Mesothelial cell of epicardium (in vitro differentiated cells): ENCODE measurements at places on chromosomes 6 and 20.

DNA sequence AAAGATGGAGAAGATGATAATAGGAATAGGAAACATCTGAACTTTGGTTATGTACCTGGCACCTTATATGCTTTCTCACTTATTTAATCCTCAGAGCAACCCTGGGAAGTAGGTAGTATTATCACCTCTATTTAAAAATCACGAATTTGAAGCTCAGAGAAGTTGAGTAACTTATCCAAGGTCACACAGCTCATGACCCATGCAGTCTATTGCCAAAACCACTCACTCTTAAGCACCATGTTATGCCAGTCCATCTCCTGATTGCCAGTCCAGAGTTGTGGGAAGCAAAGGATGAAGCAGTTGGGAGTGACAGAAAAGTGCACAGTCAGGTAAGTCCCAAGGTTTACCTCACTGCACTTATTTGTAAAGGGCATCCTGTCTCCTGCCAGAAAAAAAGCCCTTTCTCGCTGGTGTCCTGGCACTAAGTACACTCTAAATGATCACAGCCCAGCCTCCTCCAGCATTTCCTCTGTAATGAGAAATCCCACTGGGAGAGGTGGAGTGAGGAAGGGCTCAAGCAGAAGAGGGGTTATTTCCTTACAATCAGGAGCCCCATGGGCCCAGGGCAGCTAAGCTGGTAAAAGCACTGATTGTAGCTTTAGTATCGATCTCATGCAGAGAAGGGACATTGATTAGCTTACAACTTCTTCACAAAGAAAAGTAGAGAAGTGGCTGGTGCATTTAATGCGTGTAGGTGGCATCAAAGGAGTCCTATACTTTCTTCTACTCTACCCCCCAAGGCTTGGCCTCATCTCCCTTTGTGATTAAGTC lies 21.3 kb upstream of the SCGN start:
- no peak for DNase-seq

DNA sequence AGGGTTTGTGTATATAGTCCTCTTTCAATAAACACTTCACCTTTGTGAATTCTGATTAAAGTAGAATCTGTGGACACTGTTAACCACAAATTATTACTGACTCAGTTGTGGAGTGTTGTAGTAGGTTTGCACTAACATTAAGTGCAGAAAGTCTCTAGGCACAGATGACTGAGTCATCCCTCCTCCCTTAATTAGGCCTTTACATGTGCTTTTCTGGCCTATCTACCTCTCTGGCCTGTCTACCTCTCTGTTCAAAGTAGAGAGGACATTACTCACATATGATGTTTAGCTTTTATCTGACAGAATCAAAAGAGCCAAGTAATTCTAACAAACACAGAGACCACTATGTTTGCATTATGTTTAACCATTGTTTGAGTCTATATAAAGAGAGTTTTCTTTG lies 783.0 kb downstream of the TENT5A start:
- DNase-seq: no peak

DNA sequence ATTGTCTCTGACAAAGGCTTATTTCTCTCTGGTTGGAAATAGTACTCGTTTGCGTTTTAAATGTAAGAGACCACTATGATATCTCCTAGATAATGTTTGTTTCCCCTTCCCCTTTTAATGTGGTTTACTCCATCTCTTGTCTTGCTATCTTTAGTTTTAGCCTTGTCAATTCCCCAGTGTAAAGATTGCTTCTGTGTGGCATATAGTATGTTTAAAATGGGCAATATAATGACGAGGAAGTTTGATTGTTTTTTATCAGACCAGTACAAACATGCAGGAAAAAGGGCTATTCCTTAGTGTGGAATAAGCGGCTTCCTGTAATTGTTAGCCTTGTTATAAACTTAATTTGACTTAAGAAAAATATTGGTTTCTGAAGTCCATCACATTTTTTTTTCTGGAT lies 3.1 kb downstream of the QKI start:
- DNase-seq: no peak

- DNase-seq: no peak
Measured at GRCh38 chr20:56810141-56810540, 181.0 kb downstream of the TFAP2C start.
